ENCODE measurements at places on chromosomes 13 and 19.

- DNase-seq = peak; percentile 74
These were observed 4.1 kb downstream of the ARHGEF1 start for GRCh38 chr19:41886761-41887710.

GRCh38 chr13:94641409-94641941, 39.8 kb downstream of the GPR180 start:
- no peak for DNase-seq

- no peak for DNase-seq
These were observed 1238.9 kb upstream of the MIR17HG start for GRCh38 chr13:90108547-90108946.

GRCh38 chr19:42442833-42443232, at the start of gene CXCL17:
Gene CXCL17 (minus strand): TSS chr19:42442946. CDS start chr19:42442832, 114 bp downstream.
- no peak for DNase-seq

- no peak for DNase-seq
These were observed 77.5 kb upstream of the POMP start for GRCh38 chr13:28581451-28581850.

DNA sequence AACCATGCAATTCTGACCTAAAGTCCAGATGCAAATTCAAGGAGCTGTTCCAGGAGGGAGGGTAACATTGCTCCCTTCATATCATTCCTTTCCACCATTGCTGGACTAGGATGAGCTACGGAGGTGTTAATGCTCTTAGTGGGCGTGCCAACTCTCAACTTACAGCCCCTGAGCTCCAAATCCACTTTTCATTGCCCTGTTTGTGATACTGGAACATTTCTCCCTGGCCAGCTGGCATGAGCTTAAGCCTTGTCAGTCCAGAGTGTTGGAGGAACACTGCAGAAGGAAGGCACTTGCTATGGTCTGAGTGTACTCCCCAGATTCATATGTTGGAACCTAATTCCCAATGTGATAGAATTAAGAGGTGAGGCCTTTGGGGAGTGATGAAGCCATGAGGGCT, 70.4 kb upstream of the FARP1 start:
- DNase-seq = no peak

GRCh38 chr13:51551416-51551815, 32.8 kb upstream of the WDFY2 start:
- DNase-seq = no peak

GRCh38 chr13:113049981-113050380, 55.6 kb upstream of the F7 start:
- no peak for DNase-seq

GRCh38 chr13:41059456-41060081, 1.7 kb upstream of the WBP4 start:
- no peak for DNase-seq

DNA sequence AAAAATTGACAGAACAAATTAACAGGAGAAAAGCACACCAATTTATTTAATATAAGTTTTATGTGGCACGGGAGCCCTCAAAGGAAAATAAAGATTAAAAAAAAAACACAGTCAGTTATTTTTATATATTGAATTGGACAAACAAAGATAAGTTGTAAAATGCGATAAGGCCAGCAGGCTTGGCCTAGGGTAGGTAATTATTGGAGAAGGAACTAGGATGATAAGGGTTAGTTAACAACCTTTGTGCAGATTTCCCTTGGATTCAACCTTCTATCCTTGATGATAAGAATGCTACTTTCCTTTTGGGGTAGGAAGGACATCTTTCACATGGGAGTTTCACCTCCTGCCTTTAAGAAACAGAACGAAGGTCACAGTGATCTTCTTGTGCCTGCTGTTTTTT, 252.8 kb downstream of the SHISA2 start:
- DNase-seq = no peak

- DNase-seq = no peak
These were observed 31.3 kb upstream of the PEPD start for GRCh38 chr19:33552928-33553279.

DNA sequence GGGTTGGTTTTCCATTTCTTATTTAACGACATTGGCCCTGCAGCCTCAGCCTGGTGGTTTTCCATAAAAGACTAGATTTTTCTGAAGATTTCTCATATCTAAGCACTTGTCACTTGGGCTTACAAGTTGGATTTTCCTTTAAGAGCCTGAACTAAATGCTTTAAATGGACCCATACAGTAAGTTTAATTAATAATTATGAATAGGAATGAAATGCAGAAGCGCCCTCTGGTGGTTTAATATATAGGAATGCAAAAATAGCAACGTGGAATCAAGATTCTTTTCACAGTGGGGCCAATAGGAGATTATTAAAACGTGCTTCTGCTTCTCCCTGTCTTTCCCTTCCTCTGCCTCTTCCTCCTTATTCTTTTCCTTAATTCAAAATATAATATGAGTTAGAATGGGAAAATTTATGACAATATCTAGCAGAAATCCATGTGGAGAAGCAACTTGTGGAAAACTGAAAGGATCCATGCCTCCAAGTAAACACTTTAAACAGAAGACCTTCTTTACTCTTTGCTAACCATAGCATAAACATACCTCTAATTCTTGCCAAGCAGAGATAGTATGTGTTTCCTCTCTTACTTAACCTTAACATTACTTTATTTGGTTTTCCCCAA, 324.0 kb downstream of the GPC5 start:
- DNase-seq = no peak

- DNase-seq = no peak
These were observed at the start of gene PLPPR3 for GRCh38 chr19:821825-822503. Gene PLPPR3 (minus strand): TSS chr19:821955. CDS start chr19:821559, 396 bp downstream.

- no peak for DNase-seq
These were observed 30.8 kb upstream of the IGFL1 start for GRCh38 chr19:46198756-46199155.

- DNase-seq = no peak
These were observed 10.1 kb downstream of the KCNN1 start for GRCh38 chr19:17977021-17977420.

- DNase-seq = no peak
These were observed 392.6 kb downstream of the KLF5 start for GRCh38 chr13:73451221-73452029.

DNA sequence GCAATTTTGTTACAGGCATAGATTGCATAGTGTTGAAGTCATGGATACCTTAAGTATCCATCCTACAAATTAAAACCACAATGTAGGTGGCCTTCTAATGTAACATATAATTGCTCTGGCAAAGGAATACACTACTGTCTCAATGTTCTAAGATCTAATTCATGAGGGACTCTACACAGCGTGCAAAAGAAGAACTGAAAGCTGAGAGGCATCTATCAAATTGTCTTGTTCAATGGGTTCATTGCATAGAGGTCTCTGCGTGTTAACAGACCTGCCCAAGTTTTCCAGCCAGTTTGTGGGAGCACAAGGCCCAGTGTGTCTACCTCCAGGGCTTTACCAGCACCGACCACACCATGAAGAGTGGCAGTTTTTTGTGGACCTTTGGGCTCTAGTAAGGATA, 451.4 kb downstream of the ITGBL1 start:
- DNase-seq = no peak

- DNase-seq = no peak
These were observed 71.3 kb downstream of the RAB20 start for GRCh38 chr13:110490009-110490770.

DNA sequence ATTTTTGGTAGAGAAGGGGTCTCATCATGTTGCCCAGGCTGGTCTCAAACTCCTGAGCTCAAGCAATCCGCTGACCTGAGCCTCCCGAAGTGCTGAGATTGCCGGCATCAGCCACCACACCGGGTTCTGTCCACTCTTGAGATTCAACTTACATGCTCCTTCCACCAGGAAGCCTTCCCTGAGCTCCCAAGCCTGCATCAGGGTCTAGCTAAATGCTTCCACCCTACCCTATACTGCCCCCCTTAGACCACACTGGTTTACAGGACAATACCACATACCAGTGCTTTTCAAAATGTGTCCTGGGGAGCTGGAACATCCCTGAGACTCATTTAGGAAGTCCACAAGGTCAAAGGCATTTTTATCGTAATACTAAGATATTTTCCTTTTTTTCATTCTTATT, 15.1 kb upstream of the CACNG8 start:
- DNase-seq = no peak

DNA sequence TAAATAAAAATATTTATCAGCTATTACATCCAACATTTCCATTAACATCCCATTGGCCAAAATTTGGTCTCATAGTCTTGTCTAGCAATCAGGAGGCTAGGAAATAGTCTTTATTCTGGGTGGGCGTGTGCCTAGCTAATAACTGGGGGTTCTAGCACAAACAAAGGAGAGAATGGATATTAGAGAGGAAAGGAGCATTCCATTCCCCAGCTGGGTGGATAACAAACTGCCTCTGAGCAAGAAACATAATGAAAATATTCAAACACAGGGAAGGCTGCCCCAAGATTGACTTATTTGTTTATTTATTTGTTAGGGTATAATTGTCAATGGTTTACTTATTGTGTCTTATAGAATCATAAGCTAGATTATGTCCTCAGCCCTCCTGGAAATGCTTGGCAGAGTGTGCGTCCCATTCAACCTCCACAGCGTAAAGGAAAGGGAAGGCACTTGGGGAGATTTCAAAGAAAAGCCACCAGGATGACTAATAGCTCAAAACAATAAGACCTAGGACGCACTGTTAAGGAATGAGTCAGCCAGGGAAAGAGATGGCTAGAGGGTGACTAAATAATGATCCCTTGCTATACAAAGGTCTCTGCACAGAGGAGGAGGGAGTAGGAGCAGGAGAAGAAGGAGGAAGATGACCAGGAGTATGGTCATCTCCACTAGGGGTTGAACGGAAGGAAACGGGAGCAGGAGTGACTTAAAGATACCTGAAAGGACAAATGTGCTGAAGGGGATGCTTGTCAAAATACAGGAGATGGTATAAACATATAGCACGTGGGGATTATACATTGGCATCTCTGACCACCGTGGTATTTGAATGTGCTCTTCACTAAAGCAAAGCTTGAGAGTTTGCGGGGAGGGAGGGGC, 23.5 kb upstream of the USP12 start:
- no peak for DNase-seq

GRCh38 chr13:106287351-106287750, 248.1 kb downstream of the EFNB2 start:
- no peak for DNase-seq

DNA sequence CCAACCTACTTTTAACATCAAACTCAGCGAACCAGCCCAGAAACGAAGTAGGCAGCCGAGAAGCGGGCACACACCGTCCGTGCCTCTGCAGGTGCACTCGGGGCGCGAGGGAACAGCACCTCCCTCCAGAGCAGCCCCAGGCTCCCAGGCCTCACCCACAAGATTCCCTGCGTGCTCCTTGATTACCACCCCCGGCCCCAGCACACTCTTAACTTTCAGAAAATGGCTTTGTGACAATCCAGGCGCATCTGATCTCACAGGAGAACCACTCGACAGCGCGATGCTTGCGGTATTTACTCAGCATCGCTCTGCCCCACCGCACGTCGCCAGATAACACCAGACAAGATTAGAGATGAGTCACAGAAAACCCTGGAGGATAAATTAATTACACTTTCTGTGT, 134.9 kb upstream of the SPACA7 start:
- no peak for DNase-seq

DNA sequence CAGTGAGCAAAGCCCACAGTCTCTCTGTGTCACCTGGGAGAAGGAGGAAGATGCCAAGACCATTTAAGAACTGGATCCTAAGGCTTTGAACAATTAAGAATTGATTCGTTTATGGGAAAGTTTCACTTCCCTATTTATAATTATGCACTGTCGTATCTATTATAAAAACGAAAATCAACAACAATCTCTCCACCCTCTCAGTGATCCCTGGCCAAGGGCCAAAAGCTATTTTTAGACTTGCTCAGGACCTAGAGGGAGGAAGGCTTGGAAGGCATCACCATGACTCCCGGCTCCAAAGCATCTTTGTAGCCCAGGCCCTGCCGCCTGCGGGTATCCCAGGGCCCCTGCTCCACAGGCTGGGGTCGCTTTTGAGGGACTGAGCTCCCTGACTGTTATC, 1.3 kb downstream of the RHPN2 start:
- no peak for DNase-seq

DNA sequence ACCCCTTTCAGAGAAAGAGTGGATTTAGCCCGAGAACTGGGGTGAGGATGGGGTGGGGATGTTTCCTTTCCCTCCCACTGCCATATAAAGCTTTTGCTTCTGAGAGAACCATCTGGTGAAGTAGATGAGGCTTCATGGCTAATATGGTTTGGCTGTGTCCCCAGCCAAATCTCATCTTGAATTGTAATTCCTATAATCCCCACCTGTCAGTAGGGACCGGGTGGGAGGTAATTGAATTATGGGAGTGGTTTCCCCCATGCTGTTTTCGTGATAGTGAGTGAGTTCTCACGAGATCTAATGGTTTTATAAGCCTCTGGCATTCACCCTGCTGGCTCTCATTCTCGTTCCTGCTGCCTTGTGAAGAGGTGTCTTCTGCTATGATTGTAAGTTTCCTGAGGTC, 270.9 kb downstream of the LMO7 start:
- no peak for DNase-seq

DNA sequence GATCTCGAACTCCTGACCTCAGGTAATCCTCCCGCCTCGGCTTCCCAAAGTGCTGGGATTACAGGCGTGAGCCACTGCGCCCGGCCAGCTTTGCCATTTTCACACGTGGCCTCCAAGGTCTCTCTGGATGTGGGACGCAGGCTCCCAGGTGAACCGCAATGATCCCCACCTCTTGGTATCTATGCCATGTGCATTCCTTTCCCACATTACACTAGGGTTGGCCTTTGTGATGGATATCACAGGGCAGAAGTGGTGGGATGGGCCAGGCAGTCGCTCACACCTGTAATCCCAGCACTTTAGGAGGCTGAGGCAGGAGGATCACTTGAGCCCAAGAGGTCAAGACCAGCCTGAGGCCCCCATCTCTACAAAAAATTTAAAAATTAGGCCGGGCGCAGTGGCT, 22.4 kb downstream of the FGF21 start:
- DNase-seq = no peak

DNA sequence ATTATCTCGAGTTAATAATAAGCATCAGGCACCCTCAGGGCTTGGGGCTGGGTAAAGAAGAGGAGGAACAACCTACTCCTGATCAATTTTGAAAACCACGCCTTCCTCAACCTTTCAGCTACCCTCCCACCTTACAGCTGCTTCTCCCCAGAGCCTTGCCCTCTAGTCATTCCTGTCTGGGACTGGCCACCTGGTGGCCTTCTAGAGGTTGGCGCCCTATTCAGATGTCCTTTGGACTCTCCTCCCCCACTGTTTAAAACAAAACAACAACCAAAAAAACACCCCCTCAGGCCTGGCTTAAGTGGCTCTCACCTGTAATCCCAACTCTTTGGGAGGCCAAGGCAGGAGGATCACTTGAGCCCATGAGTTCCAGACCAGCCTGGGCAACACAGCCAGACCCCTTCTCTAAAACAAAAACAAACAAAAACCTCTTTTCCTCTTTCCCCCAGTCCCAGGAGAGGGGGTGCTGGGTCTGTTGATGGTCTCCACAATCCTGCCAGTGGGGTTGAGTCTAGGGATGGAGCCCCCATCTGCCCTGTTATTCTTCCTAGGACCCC, 62.3 kb downstream of the CCDC70 start:
- DNase-seq = no peak
